ENCODE measurements at places on chromosomes 5 and 9.

- peak; percentile 29 for DNase-seq
Measured at GRCh38 chr9:110545705-110546104, 33.8 kb downstream of the SVEP1 start.

- no peak for DNase-seq
Measured at GRCh38 chr9:131840220-131840619, 100.3 kb upstream of the RAPGEF1 start.

GRCh38 chr9:70044490-70045307 is 1.1 kb downstream of the MAMDC2 start:
- peak; percentile 18 for DNase-seq

DNA sequence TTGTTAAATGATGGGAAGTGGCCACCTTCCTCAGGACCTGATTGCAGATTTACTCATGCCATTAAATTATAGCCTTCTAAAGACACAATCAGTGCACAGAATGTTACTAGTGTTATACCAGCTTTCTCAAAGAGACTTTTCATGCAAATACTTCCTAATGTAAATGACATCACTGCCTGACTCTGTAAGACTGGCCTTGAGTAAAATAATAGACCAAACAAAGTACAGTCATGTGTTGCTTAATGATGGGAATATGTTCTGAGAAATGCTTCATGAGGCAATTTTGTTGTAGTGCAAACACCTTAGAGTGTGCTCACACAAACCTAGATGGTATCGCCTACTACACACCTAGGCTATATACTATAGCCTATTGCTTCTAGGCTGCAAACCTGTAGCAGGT is 17.0 kb upstream of the C1QTNF3 start:
- no peak for DNase-seq

- DNase-seq, result no peak
Measured at GRCh38 chr5:146342882-146343865, 4.5 kb downstream of the POU4F3 start.

- no peak for DNase-seq
Measured at GRCh38 chr5:113735751-113736150, 222.3 kb downstream of the YTHDC2 start.
